Bronchial epithelial cell (primary cell): ENCODE measurements at places on chromosomes 11 and 22.
A peak's percentile ranks its signal among the peaks of the same experiment; 100 is the strongest.

DNA sequence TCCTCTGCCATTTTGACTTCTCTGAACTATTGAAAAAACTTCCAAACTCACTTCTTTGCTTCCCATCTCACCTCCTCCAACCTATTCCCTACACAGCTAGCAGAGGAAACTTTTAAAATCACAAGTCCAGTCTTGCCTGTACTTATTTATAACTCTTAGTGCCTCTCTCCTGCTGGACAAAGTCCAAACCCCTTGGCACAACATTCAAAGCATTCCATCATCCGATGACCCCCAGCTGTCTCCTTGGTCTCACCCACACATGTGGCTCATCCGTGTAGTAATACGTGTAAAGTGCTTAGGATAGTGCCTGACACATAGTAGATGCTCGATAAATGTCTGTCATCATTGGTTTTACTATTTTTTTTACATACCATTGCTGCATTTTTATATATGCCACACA lies 101.4 kb downstream of the PARVA start:
- peak; percentile 88 for DNase-seq

GRCh38 chr11:59011655-59012397 lies 72.5 kb downstream of the GLYATL1 start:
- DNase-seq: no peak

DNA sequence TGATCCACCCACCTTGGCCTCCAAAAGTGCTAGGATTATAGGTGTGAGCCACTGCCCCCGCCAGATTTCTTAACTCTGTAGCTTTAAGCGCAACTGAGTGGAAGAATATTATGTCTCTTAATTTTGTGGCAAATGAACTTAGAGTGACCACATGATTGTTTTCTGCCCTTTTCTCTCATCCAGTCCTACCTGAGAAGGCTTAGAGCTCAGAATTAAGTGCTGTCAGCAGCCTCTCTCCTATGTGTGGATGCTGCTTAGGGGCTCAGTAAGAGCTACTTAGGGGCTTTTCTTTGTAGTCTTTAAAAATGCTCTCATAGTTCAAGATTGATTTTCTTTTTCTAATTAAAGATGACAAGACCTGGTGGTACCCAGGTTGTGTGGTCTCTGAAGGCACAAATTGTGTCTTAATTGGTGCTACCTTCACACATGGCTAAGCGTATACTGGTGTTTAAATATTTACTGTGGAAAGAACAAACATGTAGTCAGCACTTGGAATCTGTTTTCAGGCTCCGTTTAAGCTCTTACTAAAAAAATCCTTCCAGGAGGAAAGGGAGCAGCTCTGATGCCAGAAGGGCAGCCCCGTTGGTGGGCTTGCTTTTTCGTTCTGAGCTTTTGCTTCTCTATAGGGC lies 59.3 kb downstream of the DEPDC5 start:
- no peak for DNase-seq

GRCh38 chr11:14357881-14358728 lies 878 bp downstream of the RRAS2 start:
- peak; percentile 45 for DNase-seq

- DNase-seq: no peak
Measured at GRCh38 chr22:17753401-17753989, 20.8 kb downstream of the BID start.

DNA sequence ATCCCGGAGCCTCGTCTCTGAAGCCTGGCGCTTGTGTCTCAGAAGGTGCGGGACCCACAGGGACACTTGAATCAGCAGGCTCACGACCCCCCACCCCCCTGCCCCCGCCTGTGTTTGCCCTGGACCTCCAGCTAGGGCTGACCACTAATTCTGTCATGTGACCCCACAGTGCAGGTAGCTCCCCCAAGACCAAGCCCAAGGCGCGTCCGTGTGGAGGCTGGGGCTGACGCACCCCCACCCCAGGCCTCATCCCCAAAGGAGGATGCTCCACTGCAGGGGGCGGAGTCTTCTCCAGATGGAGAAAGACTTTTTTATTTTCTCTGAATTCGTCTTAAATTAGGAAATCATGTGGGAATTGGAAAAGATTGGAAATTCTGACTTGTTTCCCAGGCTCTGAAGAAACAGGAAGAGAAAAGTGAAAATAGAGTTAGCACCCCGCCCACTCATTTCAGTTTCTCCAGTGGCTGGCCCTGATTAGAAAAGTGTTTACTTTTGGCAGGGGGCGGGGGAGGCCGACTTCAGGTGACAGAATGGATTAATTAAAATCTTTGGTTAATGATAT lies 1.0 kb upstream of the RELA start:
- DNase-seq: peak; percentile 31

DNA sequence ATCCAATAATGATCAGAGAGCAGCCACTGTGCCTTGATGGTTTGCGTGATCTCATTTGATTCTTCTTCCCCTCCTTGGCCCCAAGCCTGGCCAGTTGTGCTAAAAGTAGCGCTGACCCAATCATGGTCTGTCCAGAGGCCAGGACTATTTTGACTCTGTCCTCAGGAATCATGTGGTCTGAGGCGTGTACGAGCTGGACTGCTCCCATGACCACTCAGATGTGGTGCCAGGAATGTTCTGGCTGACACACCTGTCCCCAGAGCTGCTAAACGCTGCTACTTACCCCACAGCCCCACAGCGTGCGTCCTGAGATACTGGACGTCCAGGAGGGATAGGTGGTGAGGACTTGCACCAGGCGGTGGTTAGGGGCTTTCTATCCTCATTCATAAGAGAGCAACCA lies 70.5 kb downstream of the FEZ1 start:
- no peak for DNase-seq

GRCh38 chr11:88421530-88421929 lies 84.0 kb upstream of the CTSC start:
- peak; percentile 91 for DNase-seq
